Right kidney (tissue), 9 donors: ENCODE measurements at places on chromosomes 5 and 9.

DNA sequence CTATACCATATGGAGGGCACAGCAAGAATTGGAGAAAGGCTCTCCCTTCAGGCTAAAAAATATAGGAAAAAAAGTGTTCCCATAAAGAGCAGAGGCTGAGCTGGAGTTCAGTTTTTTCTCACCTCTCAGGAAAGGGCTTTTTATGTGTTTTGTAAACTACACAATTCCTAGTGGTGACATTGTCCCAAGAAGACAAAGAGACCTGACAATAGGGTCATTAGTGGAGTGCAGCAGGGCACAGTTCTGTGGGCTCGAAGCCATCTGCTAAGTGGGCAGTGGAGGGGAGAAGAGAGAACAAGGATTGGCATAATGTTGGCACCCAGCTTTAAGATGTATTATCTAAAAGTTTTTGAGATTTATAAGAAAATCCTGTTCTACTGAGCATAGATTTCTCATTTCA is 162.5 kb downstream of the HCN1 start:
- no peak for DNase-seq

GRCh38 chr5:139657363-139658321 is 9.5 kb downstream of the CXXC5 start:
- DNase-seq, result no peak

GRCh38 chr9:132789719-132790118 is 88.4 kb downstream of the AK8 start:
- DNase-seq, result no peak

DNA sequence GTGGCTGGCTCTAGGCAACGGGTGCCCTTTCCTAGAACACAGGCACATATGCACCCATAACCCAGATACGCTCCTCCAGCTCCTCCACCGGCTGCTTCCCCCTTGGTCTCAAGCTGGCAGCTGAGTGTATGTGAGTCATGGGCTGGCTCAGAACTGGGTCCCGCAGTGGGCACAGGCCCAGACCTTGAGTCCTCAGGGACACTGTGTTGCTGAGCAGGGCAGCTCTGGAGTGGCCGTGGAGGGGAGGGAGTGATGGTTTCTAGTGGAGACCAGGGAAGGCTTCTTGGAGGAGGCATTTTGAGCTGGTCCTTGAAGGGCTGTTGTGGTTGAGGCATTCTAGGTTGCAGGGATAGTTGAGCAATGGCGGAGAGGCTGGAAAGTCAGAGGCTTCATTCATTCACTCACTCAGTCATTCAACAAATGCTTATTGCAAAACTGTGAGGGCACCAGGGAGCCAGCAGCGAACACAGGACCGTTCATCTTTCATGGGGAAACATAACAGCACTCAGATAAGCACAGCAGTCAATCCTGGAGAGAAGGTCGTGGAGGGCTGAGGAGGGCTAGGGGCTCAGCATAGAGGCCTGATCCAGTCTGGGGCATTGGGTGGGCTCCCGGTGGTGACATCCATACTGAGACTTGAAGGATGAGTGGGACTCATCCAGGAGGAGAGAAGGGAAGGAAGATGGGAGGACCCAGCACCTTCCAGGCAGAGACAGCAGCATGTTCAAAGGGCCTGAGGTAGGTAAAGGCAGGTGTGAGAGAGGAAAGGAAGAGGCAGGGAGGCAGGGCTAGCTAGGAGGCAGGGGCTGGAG is 2.4 kb downstream of the BBLN start:
- DNase-seq, result no peak

DNA sequence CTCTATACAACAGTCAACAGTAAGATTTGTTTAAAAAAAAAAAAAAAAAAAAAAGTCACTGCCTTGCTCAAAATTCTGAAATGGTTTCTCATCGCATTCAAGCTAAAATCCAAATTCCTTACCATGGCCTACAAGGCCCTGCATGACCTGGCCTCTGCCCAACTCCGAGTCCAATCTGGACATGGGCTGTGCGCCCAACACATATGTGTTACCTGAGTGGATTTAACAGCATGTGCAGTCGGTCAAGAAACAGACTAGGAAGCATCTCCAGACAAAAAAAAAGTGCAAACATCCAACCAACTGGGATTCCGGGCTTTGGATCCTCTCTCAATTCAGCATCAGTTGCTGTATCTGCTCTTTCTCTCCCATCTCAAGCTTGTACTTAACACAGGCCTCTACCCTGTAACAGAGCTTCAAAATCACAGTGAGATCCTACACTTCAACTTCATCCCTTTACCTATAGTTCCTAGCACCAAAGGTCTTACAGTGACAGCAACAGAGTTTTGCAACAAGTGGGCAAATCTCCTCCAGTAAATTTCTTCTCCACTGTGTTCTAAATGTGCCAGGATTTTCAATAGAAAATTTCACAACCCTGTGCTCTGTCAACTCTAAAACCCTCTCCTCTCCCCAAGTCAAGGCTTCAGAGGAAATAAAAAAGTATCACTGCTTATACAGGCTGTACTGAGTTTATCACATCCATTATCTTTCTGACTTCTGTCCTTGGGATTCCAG is 19.6 kb downstream of the ZNF608 start:
- DNase-seq, result no peak
